ENCODE measurements at places on chromosomes 13 and 19.
A peak's percentile ranks its signal among the peaks of the same experiment; 100 is the strongest.

DNA sequence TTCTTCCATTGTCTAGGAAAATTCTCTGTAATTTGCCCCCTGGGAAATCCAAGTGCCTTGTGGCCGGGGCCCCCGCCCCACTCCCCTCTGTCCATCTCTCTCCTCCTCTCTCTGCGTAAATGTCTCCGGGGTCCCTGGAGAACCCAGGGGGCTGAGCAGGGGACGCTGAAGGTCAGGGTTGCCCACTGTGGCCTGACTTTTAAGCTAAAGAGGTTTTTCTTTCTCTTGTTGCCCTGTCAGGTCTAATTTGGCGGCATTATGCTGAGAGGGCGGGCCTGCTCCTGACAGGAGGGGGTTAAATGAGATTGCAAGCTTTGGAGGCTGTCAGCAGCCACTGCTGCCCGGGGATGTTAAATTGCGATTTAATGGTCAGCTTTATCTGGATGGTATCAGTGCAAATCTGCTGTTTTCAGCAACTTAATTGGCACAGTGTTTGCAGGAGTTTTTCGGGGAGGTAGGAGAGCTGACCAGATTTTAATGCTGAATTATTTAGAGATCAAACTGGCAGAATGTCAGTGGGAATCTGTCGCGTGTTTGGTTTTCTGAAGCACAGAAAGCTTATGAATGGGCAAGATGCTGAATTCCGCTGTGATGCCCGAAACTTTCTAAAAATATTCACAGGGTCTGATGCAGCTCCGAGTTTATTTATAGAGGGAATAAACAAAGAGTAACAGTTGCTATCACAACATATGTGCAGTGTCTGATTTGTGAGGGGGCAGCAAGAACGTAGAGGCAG, 93.2 kb upstream of the SOX1 start:
- no peak for DNase-seq

GRCh38 chr19:31264041-31264778, 85.0 kb downstream of the TSHZ3 start:
- no peak for DNase-seq

- DNase-seq: no peak
Observed at GRCh38 chr19:53462861-53463260, 4.7 kb upstream of the ZNF813 start.

GRCh38 chr13:29564818-29565217, 30.7 kb downstream of the SLC7A1 start:
- DNase-seq: no peak

- no peak for DNase-seq
Observed at GRCh38 chr19:3867971-3868769, 668 bp downstream of the ZFR2 start.

DNA sequence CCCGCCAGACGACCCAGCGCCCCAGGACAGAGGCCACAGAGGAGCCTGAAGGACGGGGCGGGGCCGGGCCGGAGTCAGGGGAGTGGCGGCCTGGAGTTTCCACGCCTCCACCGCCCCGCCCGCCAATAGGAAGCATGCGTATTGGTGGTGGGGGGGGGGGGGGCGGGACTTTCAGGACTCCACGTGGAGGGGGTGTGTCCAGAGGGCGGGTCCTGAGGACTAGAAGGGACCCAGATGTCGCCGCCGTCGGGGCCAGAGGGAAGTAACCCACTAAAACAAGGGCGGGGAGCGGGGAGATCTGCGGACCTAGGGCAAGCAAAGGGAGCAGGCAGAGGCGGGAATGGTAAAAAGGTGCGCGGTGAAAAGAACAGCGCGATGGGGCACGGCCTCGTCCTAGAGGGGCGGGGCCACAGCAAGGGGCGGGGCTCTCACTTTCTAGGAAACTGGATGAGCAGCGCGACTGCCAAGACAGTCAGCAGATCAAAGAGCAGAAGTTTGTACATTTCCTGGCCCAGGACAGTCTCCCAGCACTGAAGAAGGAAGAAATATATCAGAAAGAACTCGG, 2.8 kb upstream of the LENG1 start:
- peak; percentile 71 for DNase-seq

- no peak for DNase-seq
Observed at GRCh38 chr19:14480700-14481079, 5.5 kb upstream of the PTGER1 start.

DNA sequence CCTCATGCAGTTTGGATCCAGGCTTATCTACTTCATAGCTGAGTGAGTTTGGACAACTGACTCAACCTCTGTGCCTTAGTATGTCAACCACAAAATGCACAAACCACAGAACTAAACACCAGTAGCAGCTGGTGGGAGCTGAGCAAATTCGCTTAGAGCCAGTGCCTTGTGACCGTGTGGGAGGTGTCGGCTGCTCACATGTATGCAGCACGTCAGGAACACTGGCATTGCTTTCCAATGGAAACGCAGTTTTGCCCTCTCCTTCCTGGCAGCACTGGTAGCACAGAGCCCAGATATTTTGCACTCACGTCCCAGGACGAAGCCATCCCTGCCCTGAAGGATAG, 8.3 kb upstream of the NTN5 start:
- DNase-seq: no peak

GRCh38 chr13:50594276-50595051, 249.0 kb downstream of the DLEU7 start:
- no peak for DNase-seq

GRCh38 chr13:44664308-44664707, 88.2 kb upstream of the TSC22D1 start:
- no peak for DNase-seq

DNA sequence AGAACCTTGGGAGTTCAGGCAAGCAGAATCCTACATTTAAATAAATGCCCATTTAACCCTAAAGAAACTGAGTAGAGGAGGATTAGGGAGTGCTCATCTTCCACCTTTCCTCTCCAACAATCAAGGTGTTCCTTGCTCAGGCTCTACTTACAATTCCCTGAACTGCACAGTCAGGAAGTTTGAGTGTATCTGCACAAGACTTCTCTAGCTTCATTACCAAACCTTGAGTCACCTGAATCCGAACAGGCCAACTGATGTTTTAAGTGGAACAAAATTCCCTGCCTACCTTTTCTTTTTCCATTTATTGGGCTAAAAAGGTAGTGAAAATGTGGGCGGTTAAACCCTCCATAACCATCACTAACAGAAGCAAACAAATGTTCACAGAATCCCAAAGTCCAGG, 78.3 kb downstream of the FOXO1 start:
- DNase-seq: no peak

- DNase-seq: no peak
Observed at GRCh38 chr13:111187960-111188541, 72.9 kb downstream of the ARHGEF7 start.

GRCh38 chr19:46839752-46840497, 10.7 kb downstream of the AP2S1 start:
- DNase-seq: no peak

- peak; percentile 83 for DNase-seq
Observed at GRCh38 chr19:7533925-7534480, 1.5 kb upstream of the PNPLA6 start.

DNA sequence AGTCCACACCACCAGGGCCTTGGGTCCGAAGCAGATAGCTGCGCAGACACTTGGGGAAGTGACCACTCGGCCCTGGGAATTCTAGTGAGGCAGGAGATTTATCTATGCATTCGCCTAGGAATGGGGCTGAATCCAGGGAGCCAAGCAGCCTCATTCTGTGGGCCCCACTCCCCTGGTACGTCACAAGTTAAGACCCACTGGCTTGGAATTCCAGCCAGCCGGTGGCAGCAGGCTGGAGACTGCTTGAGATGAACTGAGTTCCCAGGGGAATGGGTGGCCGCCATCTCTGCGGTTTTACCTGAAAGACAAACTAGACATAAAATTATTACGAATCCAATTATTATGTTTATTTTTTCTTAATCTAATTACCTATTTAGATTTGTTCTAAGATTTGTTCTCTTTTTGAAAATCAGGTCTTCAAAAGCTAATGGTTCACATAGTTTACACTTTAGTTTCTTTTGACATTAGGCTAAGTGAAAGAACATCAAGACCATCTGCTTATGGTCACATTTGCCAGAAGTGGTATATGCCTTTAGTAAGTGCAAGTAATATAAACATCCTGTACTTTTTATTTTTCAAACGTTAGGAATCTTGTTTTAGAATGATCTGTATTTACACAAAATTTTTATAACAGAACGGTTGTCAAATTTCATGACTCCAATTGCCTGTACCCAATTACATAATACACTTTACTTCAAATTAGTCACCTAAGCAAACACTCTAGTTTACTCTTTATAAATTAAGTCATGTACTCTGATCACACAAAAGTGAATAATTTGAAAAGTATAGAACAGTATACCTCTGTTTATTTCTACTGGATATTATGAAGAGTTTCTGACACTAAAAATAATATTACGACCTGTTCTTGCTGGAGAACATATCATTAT, 74.4 kb downstream of the SLITRK6 start:
- DNase-seq: no peak

- no peak for DNase-seq
Observed at GRCh38 chr13:58134012-58134411, 502.5 kb downstream of the PCDH17 start.

GRCh38 chr13:72792640-72793039, 10.7 kb downstream of the PIBF1 start:
- no peak for DNase-seq

- no peak for DNase-seq
Observed at GRCh38 chr13:28582225-28582891, 76.6 kb upstream of the POMP start.

- no peak for DNase-seq
Observed at GRCh38 chr13:29551214-29551613, 44.3 kb downstream of the SLC7A1 start.

GRCh38 chr13:21218351-21219035, 42.0 kb downstream of the MRPL57 start:
- no peak for DNase-seq

DNA sequence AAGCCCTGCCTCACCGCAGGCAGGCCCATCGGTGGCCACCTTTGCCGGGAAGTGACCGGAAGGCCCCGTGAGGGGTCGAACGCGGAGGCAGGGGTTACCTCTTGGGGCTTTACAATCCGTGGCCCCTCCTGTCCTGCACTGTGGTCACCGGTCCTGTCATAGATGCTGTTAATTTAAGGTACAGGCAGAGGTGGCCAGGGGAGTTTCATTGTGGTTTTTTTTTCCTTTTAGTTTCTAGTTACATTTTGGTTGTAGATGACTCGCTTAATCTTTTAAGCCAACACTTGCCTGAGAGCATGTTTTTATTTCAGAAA, 13.1 kb downstream of the COMP start:
- DNase-seq: no peak

- DNase-seq: no peak
Observed at GRCh38 chr13:99228737-99229691, 28.4 kb downstream of the UBAC2 start.

Measured in T-helper 9 cell (primary cell).